Suppressor macrophage treated with lipopolysaccharide for 1 hour (primary cell): ENCODE measurements at places on chromosomes 11 and 22.

DNA sequence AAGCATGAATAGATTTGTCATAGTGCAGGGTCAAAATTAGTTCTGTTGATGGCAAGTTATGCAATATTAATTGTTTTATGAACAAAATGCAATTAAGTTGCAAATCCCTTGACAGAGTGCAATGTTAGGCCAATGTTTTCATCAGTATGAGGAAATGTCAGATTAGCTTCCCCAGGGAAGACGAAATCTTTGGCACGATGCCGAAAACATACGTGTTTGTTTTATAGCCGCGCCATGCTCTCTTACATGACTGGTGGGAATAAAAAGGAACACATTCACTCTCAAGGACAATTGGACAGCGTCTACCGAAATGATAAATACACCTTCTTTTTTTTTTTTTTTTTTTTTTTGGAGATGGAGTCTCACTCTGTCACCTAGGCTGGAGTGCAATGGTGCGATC, 27.0 kb downstream of the MFNG start:
- DNase-seq, result no peak

GRCh38 chr11:134120921-134121526, 52.2 kb downstream of the JAM3 start:
- DNase-seq, result no peak

DNA sequence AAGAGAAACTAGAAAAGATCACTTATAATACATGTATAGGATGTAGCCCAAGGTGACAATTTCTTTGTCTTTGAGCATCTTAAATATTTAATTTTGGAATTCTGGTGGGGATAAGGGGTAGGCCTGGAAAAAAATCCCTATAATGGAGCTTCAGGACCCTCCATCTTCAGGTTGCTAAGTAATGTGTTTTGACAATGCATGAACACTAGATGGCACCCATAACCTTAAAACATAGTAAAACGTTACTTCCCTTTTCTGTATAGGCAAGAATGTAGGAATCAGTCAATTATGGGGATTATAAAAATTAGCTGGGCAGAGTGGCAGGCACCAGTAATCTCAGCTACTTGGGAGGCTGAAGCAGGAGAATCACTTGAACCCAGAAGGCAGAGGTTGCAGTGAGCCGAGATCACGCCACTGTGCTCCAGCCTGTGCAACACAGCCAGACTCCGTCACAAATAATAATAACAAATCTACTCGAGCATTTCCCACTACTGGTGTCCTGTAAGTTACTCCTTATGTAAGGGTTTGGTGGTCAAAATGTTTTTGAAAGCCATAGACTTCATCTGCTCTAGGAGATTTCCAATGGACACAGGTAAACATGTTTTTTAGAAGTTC, 541.9 kb upstream of the CCDC90B start:
- DNase-seq, result peak; percentile 65

- no peak for DNase-seq
Measured at GRCh38 chr11:115207166-115207591, 297.0 kb downstream of the CADM1 start.

GRCh38 chr11:44002191-44003093, 45.3 kb upstream of the ACCSL start:
- DNase-seq, result no peak

DNA sequence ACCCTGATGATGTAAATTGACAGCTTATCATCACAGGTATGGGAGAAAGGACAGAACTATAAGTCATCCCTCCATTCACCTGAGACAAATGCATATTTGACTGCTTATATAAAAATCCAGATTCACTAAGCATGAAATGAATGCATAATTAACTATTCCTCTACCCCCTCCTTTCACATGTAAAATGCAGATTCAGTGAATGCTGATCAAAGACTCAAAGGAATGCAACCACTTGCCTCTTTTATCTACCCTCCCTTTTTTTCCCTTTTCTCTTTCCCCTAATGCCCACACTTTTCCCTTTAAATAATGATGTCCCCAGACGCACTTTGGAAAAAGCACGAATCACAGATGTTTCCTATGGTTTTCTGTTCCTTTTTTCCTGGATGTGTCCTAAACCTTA, 4.5 kb upstream of the PLAAT4 start:
- no peak for DNase-seq

DNA sequence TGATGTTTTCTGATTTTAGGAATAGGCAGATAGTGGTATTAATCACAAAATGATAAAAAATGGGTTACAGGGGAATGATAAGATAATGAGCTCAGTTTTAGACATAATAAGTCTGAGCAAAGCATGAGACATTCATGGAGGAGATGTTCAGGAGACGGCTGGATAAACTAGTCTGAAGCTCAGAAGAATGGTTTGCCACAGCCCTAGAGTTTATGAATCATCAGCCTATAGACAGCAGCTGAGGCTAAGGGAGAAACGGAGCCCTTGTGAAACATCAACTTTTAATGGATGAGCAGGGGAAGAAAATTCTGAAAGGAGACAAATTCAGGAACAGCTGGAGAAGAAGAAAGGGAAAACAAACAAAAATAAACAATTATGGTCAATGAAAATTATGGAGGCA, 87.2 kb downstream of the RELT start:
- DNase-seq, result peak; percentile 70
